T-helper 17 cell (primary cell): ENCODE measurements at places on chromosomes 13 and 19. TPM values are rescaled to one million over a fixed set of nuclear protein-coding genes. Genes with fewer than 3 reads are reported as not detected.

- DNase-seq: no peak
These were observed 1.0 kb upstream of the ZNF529 start for GRCh38 chr19:36573895-36574720.

- no peak for DNase-seq
These were observed 307.9 kb downstream of the ENOX1 start for GRCh38 chr13:43478902-43479301.

GRCh38 chr19:17751103-17751911 lies at the start of gene FCHO1:
FCHO1 (plus strand) TSS chr19:17751477; CDS start chr19:17755165, 3,688 bp downstream.
- DNase-seq: peak; percentile 74

GRCh38 chr13:40874138-40874779 lies 84.8 kb downstream of the SLC25A15 start:
- no peak for DNase-seq

B3GNT8 gene
- 3.4 TPM for total RNA-seq

FKBP8 gene
- total RNA-seq: 186 TPM
